Non-pigmented ciliary epithelial cell (primary cell): ENCODE measurements at places on chromosomes 4 and X.

GRCh38 chr4:41935652-41936021, 408 bp downstream of the TMEM33 start:
- DNase-seq = no peak

GRCh38 chr4:53929955-53930798, 134.2 kb downstream of the CHIC2 start:
- DNase-seq = peak; percentile 76

GRCh38 chrX:7127056-7127455, 20.5 kb upstream of the STS start:
- no peak for DNase-seq

- DNase-seq = no peak
Observed at GRCh38 chr4:20166544-20166943, 85.2 kb upstream of the SLIT2 start.

DNA sequence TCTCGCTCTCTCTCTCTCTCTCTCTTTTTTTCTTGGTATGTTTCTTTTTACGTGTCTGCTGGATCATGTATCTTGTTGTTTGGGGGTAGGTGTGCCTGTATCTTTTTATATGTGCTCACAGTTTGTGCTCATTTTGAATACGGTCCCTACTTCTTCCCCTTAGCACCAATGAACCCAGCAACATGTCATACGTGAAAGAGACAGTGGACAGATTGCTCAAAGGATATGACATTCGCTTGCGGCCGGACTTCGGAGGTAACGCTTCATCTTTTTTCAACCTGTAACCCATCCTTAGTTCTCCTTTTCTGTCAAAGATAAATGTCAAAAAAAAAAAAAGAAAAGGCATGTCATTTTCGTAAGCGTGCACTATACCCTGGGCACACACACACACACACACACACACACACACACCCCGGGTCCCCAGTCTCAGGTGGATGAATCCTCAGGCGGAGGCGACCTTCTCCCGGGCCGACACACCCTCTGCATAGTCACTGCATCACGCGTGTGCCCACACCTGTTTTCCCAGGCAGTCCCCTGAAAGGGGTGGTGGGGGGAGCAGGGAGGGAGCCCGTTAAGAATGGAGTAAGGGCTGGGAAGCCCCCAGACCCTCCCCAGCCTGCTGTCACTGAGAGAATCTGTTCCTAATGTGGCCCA, 511 bp downstream of the GABRB1 start:
- DNase-seq = no peak

DNA sequence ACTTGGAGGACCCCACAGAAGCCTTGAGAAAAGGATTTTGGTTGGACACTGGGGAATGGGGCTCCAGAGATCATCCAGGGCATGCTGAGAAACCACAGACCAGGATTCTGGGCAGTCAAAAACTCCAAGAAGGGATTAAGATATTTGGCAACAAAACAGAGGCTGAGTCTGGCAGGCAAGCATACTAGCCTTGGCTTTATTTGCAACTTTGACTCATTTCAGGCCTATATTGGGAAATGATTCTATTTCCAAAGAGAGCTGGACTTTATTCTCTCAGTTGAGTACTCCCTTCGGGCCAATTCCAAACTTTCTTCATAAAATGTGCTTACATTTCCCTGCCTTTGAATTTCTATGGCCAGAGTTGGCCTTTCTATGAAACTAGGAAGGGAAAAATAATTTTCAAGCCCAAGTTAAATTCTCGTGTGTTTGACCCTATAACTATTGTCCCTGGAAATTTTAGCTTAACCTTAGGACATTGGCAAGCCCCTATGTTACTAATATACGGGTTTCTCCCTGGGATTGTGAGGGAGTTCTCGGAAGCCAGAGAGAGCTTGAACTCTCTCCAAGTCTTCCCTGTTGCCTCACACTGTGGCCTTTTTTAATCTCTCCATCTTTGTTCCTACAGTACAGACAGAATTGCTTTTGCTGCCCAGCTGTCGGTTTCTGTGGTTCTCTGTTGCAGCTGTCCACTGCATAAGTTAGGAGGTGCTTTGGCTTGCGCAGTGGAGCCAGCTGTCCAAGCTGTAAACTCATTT, 112.6 kb upstream of the FAM9A start:
- no peak for DNase-seq

- no peak for DNase-seq
Observed at GRCh38 chr4:57018980-57019379, 40.3 kb downstream of the POLR2B start.

- DNase-seq = no peak
Observed at GRCh38 chrX:147897117-147897516, 14.6 kb upstream of the FMR1 start.

DNA sequence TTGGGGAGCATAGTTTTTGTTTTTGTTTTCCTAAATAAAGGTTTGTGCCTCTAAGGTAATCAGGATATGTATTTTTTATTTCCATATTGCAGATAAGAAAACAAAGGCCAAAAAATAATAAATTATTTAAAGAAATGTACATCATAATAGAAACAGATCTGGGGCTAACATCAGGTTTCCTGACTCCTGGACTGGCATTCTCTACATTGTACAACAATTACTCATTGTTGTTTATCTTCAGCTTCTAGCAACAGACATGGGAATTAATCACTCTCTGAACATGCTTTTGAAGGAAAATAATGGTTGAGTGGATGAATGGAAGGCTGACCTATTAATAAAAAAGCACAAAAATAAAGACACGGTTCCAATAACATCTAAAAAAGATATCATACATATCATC, 146.2 kb downstream of the KCNIP4 start:
- DNase-seq = peak; percentile 67

GRCh38 chr4:8283631-8284121, 14.1 kb downstream of the HTRA3 start:
- no peak for DNase-seq

DNA sequence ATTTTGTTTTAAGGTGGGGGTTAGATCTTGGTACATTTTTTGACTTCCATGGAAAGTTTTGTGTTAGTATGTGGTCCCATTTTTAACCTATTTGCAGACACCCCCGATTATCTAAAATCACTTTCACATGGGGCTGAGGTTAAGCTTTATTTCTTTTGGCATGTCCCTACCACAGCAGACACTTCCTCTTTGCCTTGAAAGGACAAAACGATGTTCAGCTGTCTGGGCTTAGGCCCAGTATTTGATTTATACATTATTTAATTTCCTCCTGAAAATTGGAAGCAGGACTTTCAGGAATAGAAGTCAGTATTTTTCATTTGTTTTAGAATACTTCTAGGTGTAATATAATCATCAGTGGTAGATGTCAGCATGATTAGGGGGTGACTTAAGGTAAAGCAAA, 112.4 kb upstream of the SPRY1 start:
- DNase-seq = no peak

- no peak for DNase-seq
Observed at GRCh38 chrX:250965-251364, 30.2 kb upstream of the PLCXD1 start.

GRCh38 chr4:153729895-153730294, 29.9 kb downstream of the RNF175 start:
- no peak for DNase-seq

DNA sequence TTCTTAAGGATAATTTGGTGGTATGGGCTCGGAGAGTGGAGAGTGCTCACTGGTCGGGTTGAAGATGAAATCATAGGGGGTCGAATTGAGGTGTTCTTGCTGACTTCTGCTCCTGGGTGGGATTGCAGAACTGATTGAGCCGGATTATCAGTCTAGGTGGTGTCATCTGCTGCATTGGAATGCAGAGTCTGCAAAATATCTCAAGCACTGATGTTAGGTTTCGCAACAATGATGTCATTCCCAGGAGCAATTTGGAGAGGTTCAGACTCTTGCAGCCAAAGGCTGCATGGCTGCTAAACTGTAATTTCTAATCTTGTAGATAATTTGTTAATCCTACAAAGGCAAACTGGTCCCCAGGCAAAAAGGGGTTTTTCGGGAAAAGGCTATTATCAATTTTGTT, 67.7 kb downstream of the RHOH start:
- no peak for DNase-seq

- no peak for DNase-seq
Observed at GRCh38 chr4:39096847-39097246, 34.8 kb downstream of the KLHL5 start.

DNA sequence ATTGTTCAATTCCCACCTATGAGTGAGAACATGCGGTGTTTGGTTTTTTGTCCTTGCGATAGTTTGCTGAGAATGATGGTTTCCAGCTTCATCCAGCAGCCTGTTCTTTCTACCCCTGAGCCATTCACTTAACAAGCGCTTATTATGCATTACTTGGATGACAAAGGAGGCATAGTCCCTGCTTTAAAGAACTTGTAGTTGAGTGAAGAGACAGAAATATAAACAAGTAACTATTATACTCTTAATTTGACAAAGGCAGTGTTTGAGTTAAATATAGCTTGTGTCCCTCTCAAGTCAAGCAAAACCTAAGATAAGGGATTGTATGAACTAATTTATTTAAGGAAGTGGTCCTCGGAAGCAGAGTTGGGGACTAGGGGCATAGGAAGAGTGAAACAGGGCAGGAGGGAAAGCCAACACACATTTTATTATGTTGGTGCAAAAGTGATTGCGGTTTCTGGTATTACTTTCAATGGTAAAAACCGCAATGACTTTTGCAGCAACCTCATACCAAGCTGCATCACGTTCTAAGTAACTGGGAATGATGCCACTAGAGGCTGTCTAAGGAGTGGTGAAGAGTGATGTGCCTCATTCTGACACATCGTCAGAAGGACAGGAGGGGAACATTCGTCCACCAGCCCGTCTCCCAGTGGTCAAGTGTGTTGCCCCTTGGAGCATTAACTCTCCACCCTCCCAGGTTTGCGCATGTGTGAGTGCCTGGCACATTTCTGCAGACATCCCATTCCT, 41.8 kb downstream of the QDPR start:
- DNase-seq = no peak

DNA sequence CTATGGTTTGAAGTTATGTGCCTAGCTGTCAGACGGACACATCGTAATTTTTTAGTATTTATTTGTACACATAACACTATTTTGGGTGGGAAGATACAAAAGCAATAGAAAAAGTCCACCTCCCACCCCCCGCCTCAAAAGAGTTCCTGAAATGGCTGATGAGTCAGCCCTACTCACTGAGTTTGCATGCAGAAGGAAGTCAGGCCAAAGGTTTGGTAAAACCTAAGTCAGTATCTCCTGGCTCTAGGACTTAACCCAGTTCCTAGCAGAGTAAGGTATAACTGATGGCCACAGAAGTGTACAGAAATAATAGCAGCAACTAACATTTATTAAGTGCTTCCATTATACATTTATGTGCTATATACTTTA, 2.9 kb upstream of the KLHL2 start:
- no peak for DNase-seq

GRCh38 chr4:158202481-158202880, 7.8 kb upstream of the TMEM144 start:
- no peak for DNase-seq

- DNase-seq = no peak
Observed at GRCh38 chr4:19380600-19380999, 871.1 kb upstream of the SLIT2 start.

GRCh38 chr4:6532658-6533057, 42.3 kb upstream of the MAN2B2 start:
- DNase-seq = no peak

DNA sequence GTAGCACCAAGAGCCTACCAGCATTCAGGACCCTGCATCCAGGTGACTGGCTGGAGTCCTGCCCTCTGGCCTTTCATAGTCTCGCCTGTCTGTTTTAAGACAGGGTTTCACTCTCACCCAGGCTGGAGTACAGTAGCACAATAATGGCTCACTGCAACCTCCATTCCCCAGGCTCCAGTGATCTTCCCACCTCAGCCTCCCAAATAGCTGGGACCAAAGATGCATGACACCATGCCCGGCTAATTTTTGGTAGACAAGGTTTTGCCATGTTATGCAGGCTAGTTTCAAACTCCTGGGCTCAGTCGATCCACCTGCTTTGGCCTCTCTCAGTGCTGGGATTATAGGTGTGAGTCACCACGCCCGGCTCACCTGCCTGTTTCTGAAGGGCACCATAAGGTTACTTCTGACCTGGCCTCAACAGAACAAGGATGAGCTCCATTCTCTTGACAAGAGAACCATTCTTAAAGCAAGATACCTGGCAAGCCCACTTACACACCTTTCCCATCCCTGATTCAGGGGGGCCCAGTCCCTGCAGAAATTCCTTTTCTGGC, 6.7 kb downstream of the RPS4X start:
- no peak for DNase-seq

GRCh38 chr4:82842593-82842992, 44.0 kb upstream of the SCD5 start:
- DNase-seq = no peak

DNA sequence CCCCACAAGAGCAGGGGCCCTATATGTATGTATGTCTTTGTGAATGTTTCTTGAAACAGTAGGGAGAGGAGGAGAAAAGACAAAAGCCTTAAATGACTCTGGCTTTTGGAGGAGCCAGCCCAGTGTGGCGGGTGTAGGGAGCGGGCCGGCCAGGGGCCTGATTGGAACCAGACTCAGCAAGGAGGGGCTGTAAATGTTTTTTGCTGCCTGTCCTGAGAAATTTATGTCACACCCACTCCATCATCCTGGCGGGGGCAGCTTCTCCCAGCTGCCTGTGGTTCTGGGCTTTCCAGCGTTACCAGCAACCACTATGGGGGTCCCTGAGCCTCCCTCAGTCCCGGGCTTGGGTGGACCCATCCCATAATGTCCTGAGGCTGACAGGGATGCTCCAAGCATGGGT, 130.8 kb downstream of the PJA1 start:
- DNase-seq = no peak

DNA sequence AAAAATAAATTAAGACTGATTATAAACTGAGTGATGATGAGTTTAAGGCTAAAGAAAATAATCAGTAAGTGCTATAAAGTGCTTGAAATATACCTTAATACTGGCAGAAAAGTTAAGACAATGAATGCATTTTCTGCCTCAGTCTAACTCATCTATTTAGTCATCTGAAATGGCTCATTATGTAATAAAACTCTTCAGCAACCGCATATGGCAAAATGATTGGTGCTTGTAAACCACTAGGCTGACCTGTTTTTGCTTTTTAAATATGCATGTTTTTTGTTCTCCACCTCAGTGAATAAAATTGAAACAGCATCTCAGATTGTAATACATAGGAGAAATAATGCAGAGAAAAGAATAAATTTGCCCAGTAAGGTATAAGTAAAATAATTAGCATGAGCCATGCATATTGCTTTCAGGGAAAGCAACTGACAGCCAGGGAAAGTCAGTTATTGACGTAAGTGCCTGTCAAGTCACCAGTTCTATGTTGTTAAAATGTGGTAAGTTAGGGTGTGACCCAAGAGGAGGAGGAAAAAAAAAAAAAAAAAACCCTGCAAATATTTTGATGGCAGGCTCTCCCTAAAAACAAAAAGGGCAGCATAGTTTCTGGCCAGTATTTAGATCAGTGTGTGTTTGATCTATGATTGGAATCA, 167.5 kb downstream of the PALLD start:
- DNase-seq = no peak

- DNase-seq = no peak
Observed at GRCh38 chr4:40283968-40284367, 51.2 kb upstream of the CHRNA9 start.

DNA sequence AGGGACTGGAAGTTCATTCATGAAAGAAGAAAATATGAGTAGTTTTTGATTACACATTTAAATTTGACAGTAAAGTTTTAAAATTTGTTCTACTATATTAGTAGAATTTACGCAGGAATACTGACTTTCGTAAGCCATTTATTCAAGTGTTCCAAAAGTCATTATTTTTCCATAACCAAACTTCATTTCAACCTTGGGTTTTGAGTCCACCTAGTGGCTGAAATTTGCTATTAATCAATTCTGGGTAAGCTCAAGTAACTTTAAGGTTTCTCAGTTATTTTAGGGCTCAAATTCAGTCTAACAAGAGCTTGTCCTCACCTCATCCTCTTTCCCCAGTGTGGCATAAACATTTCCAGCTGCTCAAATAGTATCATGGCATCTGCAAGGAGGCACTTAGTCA, 175.4 kb downstream of the SH3BGRL start:
- DNase-seq = no peak

GRCh38 chrX:36581030-36581429, 427.1 kb upstream of the FAM47C start:
- no peak for DNase-seq
